CD4-positive, alpha-beta T cell treated with Interleukin-10 for 1 hour (primary cell): ENCODE measurements at places on chromosomes 16 and 17.

DNA sequence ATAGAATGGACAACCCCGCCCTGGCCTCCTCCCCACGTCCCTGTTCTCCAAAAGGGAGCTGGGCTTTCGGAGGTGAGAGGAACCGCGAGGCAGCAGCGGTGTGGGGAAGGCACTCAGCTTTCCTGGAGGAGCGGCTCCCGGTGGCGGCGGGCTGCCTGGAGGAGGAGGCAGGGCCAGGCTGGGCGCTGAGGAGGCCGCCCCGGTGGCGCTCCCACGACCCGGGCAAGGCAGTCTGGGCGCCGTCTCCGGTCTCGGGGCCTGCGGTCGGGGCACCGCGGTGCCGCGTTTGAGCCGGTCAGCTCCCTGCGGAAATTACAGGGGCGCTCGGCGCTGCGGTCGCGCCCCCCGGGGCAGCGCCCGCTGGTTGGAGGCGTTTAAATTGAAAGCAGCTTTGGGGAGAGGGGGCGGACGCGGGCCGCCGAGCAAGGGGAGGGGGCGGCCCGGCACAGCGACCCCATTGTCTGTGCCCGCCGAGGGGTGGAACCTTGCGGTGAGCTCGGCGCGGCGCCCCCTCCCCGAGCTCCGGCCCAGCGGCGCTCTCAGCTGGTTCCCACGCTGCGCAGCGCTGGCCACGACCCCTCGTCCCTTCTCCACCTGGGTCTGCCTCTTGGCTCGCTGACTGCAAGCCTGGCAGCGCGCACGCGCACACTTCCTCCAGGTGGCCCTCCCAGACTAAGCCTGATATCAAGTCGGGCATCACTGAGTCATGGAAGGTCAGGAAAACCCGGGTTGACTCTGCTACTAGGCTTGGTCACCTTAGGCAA is 58.7 kb upstream of the DLX4 start:
- DNase-seq = no peak

DNA sequence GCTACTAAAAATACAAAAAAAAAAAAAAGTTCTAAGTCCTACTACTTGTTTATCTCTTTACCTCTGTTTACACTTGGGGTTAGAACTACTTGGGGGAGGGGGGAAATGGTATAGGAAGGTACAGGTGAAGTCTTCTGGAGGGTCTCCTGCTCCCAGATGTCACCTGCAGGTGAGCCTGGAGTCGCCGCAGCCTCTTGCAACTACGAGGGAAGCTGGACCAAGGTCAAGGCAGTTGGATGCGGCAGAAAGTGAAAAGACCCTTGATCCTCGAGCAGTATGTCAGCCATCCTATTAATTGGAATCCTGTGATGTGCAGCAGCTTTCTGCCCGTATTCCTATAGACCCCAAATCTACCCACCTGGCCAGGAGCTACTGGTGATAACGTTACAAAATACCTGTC is 33.0 kb downstream of the HAPSTR1 start:
- DNase-seq = no peak

DNA sequence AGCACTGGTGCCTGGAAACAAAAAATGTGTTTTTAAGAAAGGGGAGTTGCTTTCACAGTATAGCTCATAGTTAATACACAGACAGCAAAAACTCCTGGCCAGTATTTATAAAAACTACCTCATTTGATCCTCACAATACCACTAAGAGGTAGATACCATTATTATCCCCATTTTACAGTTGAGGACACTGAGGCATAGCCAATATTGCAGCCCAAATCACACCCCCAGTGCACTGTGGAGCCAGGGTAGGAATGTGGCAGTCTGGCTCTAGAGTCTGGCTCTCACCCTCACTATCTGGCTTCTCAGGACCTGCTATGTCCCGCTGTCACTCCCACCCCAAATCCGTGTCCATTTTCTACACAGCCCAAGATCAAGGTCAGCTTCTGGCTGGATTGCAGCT is 2.6 kb downstream of the ARHGAP23 start:
- DNase-seq = no peak

GRCh38 chr17:62615503-62615902 is 12.0 kb upstream of the MRC2 start:
- DNase-seq = no peak
